ENCODE measurements at places on chromosomes 6 and 20. TPM values are rescaled to one million over a fixed set of nuclear protein-coding genes. Genes with fewer than 3 reads are reported as not detected.

DNA sequence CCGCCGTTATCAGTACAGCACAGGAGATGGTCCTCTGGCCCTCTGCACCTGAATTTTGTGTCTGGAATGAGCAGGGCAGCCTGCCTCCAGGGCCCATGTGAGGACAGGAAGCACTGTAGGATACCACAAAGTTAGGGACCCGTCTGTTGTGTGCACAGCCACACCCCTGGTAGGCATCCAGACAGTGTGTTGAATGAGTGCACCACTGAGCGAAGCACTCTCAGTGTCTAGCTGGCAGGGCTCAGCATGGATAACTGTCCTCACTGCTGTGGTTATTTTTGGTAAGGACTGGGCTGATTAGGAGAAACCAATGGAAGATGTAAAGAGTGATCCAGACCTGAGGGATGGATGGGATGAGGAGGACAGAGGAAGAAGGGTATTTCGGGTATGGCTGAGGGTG lies 178.7 kb downstream of the CLIC5 start:
- H3K4me1 ChIP-seq = peaks cover 32% of the 10 kb centered on the region
- H3K36me3 ChIP-seq = no peaks in the 10 kb centered on the region
- no peak overlapping the region for H3K4me3 ChIP-seq
- H3K27me3 ChIP-seq = no peaks in the 10 kb centered on the region

DNA sequence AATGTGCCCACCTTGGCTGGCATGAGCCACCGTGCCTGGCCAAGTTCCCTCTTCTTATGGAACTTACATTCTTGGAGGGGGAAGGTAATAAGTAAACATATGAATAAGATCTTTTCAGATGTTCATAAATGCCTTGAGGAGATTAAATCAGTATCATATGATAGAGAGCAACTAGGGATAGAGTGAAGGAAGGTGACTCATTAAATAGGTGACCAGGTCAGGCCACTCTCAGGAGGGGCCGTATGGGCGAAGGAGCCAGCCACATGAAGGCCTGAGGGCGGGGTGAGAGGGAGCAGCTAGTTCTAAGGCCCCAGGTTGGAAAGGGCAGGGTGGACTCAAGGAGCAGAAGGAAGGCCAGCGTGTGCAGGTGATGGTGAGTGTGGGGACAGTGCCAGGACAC lies 91.1 kb downstream of the UST start:
- DNase-seq = no peak
- H3K4me1 ChIP-seq = peaks cover 15% of the 10 kb centered on the region
- no peaks in the 10 kb centered on the region for H3K36me3 ChIP-seq

DNA sequence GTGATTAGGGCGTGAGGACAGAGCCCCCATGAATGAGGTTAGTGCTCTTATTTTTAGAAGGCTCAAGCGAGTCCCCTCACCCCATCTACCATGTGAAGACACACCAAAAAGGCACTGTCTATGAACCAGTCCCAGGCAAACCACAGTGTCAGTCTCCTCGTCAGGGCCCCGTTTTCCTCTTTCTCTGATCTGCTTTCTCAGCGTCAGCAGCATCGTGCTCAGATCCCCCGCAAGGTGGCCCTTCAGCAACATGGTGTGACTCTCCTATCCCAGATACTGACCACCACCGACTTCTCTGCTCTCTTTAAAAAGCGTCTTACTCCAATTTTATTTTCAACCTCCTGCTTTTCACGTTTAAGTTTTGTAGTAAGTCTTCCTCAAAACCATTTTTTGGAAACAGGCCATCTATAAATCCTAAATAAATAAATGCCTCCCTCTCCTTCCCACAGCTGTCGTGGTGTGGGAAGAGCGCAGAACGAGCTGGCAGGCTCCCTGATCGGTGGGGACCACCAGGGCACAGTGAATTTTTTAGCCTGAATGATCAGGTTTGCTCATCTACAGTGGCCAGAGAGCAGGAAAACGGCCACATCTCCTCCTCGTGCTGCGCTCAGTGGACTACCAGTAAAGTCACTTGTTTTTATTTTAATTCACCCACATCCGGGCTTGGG lies 113.1 kb downstream of the BMP7 start:
- DNase-seq = no peak
- no peak overlapping the region for H3K27ac ChIP-seq
- H3K4me3 ChIP-seq = no peak overlapping the region
- no peaks in the 10 kb centered on the region for H3K4me1 ChIP-seq
- H3K36me3 ChIP-seq = no peaks in the 10 kb centered on the region
- peaks cover 3% of the 10 kb centered on the region for H3K27me3 ChIP-seq

Gene ELOVL4
- 1.4 TPM for total RNA-seq

Gene PSMB9
- 219 TPM for total RNA-seq

Gene MAN1A1
- total RNA-seq = 19.4 TPM

DNA sequence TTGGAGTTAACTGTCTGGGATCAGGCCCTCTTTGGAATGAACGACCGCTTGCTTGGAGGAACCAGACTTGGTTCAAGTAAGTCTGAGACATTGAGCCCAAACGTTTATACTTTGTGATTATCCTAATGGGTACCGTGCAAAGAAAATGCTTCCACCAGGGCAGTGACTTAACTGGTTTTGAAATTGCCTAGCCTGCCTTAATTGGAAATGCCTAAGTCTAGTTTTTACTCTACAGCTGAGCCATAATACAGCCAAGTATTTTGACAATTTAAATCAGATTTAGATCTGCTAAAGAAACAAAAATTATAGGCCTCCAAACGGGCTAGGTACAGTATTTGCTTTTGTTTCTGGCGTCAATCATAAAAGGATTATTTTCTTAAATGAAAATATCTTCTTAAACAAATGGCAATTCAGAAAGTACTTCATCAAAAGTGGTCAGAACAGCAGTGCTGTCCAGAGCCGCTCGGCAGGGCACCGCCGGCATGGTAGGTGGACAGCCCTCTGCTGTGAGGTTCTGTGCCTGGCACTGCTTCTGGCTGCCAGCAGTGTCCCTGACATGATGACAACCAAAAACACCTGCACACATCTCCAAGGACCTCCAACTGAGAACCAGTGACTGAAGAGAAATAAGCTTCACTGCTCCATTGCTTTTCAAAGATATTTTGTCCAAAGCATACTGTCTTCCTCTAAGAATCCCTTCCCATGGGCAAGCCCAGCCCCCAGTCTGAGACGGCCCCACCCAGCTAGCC lies 55.6 kb downstream of the EZR start:
- no peak overlapping the region for H3K4me3 ChIP-seq
- peaks cover 64% of the 10 kb centered on the region for H3K36me3 ChIP-seq
- H3K27me3 ChIP-seq = no peaks in the 10 kb centered on the region
- no peak for DNase-seq
- H3K4me1 ChIP-seq = peaks cover 6% of the 10 kb centered on the region
- H3K27ac ChIP-seq = peak overlapping the region; percentile 75

DNA sequence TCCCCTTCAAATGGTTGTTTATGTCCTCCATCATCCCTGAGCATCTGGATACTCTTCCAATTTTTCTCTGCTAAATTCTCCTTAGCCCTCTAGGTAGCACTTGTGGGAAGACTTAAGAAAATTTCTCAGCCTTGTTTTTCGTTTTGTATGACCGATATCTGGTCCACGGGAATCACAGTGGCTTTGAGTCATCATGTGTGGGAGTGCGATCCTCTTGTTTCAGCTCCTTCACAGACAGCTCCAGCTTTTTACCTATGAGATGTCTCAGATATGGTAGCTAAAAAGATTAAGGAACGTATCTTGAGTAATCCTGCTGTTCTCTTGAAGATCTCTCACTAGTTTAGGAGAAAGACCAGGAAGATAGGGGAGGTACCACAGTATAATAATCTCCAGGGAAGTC lies 196.1 kb downstream of the GRM1 start:
- DNase-seq = no peak
- no peaks in the 10 kb centered on the region for H3K4me1 ChIP-seq
- no peak overlapping the region for H3K4me3 ChIP-seq
- no peak overlapping the region for H3K27ac ChIP-seq

DNA sequence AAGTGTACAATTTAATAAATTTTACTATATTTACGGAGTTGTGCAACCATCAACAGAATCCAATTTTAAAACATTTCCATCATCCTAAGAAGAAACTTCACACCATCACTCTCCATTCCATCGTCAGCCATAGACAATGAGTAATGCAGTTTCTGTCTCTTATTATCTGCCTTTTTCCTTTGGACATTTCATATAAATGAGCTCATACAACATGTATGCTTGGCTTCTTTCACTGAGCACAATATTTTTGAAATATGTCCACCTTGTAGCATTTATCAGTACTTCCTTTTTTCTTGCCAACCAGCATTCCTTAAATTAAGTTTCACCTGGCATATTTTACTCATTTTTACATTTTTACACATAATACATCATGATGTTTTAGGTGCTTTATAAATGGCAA lies 22.7 kb upstream of the HIVEP1 start:
- H3K36me3 ChIP-seq = no peaks in the 10 kb centered on the region
- peaks cover 1% of the 10 kb centered on the region for H3K27me3 ChIP-seq
- H3K4me1 ChIP-seq = no peaks in the 10 kb centered on the region
- H3K27ac ChIP-seq = no peak overlapping the region

Gene CST1
- total RNA-seq = not detected

Gene KCNK16
- total RNA-seq = not detected

- H3K4me1 ChIP-seq = peaks cover 14% of the 10 kb centered on the region
Observed at GRCh38 chr20:2946988-2947961, 74.0 kb downstream of the PTPRA start.

DNA sequence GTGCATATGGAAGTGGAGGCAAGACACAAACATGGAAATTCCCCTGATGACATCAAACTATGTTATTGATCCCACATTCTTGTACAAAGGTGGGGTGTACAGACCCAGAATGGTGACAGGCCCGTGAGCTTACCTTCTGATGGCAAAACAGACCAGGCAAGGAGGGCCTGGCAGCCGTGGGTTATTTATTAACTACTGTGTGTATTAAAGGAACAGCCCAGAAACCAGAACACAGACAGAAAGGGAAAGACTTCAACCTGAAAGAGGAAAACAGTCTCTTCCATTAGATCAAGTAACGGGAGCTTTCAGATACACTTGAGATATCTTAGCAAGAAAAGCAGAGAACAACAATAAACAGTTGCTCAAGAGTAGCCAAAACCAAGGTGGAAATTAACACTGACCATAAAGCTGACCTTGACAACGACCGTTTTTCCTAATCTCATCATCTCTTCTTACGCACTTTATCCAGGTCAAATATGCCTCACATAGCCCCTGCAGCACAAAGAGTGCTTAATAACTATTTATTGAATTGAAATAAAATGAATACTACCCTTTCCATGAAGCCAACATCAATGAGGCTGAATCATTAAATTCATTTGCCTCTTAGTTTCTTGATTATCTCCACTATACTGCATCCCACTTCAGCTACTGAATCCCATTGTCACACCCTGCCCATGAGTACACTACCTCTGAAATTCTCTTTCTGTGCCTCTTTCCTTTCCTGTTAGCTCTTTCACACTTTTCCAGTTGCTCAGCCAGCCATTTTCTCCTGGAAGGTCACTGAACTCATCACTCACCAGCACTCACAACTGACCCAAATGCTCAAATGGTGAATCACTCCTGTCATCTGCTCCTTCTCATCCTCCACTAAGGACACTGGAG lies 67.4 kb downstream of the MOXD1 start:
- no peak overlapping the region for H3K27ac ChIP-seq
- no peak overlapping the region for H3K4me3 ChIP-seq
- DNase-seq = no peak
- peaks cover 9% of the 10 kb centered on the region for H3K27me3 ChIP-seq

Gene DNAH8
- total RNA-seq = not detected

Gene SMAP1
- 24.1 TPM for total RNA-seq

GRCh38 chr6:84583784-84584183 lies 180.6 kb downstream of the TBX18 start:
- no peak overlapping the region for H3K4me3 ChIP-seq
- no peak overlapping the region for H3K27ac ChIP-seq
- H3K27me3 ChIP-seq = no peaks in the 10 kb centered on the region
- DNase-seq = no peak

DNA sequence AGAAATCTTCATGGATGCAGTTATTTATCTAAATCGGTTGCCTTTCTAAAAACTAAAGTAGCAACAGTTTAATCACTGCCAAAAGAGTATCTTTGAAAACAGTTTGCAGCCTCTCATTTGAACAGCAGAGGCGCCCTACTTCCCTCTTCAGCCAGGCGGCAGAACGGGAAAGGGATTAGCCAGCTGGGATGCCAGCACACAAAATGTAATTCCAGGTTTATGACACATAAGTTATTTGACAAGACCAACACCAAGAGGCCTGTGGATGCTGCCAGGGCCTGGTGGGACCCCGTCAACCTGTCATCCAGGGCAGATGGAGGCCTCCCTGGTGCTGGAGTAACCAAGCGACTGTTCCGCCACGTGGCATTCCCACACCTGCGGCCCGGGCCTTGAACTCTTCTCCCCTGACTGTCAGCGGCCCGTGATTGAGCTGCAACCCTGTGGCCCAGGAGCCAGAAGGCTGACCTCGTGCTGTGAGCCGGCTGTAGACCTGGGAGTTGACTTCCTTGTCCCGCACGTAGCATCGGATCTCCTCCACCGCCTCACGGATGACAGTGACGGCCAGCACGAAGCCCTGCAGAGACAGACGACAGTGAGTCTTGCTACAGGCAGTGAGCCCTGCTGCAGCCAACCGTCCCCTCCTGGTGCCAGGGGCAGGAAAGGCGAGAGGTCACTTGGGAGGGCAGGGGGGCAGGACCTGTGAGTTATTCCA lies 55.5 kb downstream of the ATP9A start:
- H3K4me3 ChIP-seq = no peak overlapping the region
- DNase-seq = no peak
- H3K36me3 ChIP-seq = no peaks in the 10 kb centered on the region
- peaks cover 17% of the 10 kb centered on the region for H3K4me1 ChIP-seq
- H3K27me3 ChIP-seq = peaks cover 6% of the 10 kb centered on the region

DNA sequence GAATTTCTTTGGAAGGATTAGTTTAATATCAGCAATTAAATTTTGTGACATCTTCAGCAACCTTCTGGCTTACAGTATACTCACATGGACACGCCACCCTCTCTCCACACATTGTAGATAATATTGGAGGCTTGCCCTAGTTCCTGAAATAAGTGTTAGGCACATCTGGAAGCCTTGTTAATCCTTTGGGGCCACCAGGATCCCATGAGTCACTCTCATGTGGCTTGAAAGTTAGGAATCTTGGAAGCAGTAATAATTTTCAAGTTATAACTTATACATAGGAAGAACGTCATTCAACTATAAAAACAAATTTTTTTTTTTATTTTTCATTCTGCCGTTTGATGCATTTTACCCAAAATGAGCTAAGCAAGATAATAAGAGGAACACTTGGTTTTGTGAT lies 20.5 kb downstream of the LAMA4 start:
- DNase-seq = no peak
- peaks cover 11% of the 10 kb centered on the region for H3K4me1 ChIP-seq
- H3K27ac ChIP-seq = no peak overlapping the region
- H3K4me3 ChIP-seq = no peak overlapping the region
- H3K27me3 ChIP-seq = peaks cover 20% of the 10 kb centered on the region

Gene C20orf202
- not detected for total RNA-seq

Gene GLP1R
- total RNA-seq = 1.1 TPM

GRCh38 chr20:32685541-32686529 lies 12.1 kb upstream of the C20orf203 start:
- DNase-seq = no peak
- no peaks in the 10 kb centered on the region for H3K36me3 ChIP-seq

DNA sequence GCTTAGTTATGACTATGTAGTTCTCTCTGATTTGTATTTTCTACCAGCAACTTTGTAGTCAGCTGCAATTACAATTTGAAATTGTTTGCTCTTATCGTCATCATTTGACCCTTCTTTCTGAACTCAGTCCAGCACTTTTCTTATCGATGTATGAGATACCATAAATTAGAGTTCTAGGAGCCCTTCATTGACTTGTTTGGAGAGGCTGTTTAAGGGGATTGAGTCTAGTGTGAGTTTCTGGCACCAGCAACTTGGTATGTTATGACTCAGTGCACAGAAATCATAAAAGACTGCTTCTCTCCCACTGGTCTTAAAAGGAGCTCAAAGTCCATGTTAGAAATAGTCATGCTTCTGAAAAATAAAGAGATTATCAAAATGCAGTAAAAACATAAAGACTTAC lies 190.3 kb downstream of the TENT5A start:
- no peaks in the 10 kb centered on the region for H3K27me3 ChIP-seq
- no peaks in the 10 kb centered on the region for H3K4me1 ChIP-seq
- no peaks in the 10 kb centered on the region for H3K36me3 ChIP-seq
- no peak for DNase-seq
